Cortex of kidney (tissue), 1 donor: ENCODE measurements at places on chromosomes 7 and 10.

- DNase-seq, result no peak
These were observed 9.8 kb downstream of the CREB3L2 start for GRCh38 chr7:137992104-137992549.

GRCh38 chr10:133088956-133089800 is 1.5 kb downstream of the ADGRA1 start:
- no peak for DNase-seq

DNA sequence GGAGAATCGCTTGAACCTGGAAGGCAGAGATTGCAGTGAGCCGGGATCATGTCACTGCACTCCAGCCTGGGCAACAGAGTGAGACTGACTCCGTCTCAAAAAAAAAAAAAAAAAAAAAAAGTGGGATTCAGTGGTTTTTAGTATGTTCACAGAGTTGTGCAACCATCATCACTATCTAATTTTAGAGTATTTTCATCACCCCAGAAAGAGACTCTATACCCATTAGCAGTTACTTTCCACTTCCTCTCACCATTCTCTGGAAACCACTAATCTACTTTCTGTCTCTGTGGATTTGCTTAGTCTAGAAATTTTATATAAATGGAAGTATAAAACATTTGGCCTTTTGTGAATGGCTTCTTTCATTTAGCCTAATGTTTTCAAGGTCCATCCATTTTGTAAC is 113.4 kb downstream of the ST7 start:
- no peak for DNase-seq

DNA sequence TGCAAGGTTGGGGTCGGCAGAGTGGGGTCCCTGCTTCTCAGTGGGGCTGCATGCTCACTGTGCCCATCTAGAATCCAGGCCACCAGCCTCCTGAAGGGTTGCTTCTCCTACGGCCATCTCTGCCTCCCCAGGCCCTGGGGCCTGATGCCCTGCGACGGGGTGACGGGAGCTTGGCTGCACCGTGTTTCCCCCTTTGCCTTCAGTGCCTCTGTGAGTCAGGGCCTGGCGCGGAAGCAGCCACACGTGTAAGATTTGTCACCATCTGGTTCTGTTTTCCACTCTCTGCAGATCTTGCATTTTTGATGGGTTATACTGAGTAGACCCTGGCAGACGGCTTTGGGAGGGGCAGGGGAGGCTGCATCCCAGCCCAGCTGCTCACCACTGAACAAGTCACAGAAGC is 7.2 kb downstream of the ADAMTS14 start:
- DNase-seq, result no peak

GRCh38 chr10:83603708-83604107 is 535.6 kb upstream of the GHITM start:
- no peak for DNase-seq
